AG09319 (cell line): ENCODE measurements at places on chromosomes 3 and 15.

DNA sequence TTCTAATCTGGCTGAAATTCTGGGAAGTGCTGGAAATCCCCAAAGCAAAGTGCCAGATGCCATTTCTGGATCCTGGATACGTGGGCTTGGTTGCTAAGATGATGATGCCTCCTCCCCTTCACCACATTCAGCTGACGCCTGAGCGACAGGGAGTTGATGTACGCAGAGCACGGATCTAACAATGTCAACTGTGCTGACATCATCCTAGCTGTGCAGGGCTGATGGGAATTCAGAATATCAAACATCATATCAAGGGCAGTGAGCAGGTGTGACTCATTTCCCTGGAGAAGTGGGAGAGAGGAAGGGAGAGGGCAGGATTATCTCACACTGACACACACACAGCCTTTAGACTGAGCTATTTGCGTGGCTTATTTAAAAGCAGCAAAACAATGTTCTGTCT lies 92.6 kb upstream of the ZBTB20 start:
- DNase-seq, result peak; percentile 76

GRCh38 chr3:58063022-58063815 lies 55.0 kb downstream of the FLNB start:
- DNase-seq, result no peak

- DNase-seq, result no peak
Measured at GRCh38 chr3:111684640-111685039, 89.5 kb upstream of the ZBED2 start.

GRCh38 chr3:191631496-191631895 lies 170.5 kb downstream of the PYDC2 start:
- DNase-seq, result no peak

DNA sequence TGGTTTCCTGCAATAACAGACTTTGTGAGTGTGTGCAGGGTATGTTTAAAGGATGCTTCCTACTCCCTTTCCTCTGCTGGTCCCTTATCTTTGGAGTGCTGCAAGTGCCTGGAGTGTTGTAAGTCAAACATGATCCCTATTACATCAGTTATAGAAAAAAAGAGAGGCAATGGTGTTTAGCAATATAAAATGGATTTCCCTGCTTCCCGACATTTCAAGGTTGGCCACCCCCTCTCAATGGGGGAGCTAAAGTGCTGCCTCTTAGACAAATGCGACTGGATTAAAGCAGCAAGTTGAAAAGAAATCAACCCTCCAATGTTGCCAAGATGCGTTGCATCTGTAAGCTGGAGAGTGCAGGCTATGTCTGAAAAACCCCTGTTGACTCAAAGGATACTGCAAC lies 203.1 kb upstream of the WNT5A start:
- no peak for DNase-seq

DNA sequence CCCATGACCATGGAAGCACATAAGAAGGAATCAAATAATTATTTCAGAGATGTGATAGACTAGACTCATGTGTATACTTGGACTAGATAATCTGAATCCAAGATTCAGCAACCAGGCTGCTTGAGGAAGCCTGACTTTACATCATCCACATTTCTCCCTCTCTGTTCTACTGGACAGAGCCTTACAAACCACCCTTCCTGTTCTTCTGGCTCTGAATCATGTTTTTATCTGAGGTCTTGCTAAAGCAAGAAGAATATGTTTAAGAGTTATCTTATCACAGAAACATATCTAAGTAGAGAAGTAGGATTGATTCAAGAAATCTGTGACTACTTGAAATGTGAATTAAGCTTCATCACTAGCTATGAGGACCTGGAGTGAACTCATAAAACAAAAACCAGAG lies 71.1 kb upstream of the SLC24A5 start:
- DNase-seq, result no peak

DNA sequence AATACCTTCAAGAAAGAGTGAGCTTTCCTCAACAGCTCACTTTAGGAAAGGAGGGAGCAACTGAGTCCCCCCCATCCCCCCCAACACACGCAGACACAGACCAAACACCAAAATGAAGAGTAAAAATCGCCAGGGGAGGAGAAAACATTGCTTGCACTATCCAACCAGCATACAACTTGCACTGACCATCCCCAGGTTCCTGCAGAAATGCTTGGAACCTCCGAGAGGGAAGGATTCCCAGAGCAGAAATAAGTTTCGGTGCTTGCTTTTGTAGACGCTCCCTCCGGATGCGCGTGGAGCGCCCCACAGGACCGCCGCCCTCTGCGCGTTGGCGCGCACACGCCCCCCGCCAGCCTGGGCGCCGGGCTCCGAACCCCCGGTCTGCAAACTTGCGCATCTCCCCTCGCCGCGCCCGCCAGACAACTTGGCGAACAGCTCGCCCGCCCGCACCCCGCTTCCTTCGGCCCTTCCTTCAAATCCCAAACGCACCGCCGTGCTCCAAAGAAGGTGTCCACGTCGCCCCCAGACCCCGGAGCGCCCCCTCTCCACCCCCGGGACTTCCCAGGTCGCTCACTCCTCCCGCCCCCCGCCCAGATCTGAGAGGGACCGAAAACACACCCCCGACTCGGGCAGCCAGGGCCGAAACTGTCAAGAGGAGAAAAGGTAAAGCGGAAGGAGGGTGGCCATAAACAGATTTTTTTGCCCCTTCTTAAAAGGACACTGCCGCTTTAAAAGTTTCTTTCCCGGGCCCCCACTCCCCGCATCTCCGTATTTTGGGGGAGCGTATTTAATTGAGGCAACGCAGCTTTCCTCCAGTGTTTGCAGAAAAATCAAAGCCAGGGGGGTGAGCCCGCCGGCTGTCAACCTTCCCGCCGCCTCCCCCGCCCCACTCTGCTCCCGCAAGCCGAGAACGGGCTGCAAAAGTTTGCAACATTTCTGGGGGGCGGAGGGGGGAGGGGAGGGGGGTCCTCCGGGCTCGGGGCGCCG lies 859 bp downstream of the RORA start:
- DNase-seq, result no peak

DNA sequence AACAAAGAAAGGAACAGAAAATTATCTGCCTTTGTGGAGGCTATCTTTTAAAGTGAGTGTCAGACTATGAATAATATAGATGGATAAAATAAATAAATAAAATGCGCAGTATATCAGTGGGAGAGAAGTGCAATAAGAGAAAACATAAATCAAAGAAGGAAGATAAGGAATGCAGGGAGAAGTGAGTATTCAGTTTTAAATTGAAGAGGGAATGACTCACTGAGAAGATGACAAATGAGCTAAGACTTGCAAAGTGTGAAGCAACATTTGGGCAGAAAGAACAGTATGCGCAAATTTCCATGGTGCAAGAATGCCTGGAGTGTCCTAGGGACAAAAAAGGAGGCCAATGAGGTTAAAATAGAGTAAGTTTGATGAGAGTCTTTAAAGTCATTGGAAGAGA lies 1300.1 kb upstream of the ALCAM start:
- DNase-seq, result no peak

DNA sequence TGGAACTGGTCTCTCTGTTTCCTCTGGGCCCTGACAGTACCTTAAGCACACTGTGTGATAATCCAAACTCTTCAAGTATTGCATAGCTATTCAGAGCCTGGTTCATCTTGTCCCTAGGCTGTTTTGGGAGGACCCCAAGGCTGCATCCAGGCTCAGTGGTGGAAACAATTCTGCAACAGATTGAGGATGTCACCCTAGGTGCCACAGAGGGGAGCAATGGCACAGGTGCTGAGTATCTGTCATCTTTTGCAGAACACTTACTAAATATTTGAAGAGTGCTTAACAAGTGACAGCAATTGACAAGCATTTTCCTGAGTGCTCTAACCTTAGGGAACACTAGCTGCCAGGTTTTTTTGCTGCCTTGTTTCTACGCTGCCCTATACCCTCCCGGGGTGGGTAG lies 27.8 kb downstream of the STARD5 start:
- DNase-seq, result no peak

DNA sequence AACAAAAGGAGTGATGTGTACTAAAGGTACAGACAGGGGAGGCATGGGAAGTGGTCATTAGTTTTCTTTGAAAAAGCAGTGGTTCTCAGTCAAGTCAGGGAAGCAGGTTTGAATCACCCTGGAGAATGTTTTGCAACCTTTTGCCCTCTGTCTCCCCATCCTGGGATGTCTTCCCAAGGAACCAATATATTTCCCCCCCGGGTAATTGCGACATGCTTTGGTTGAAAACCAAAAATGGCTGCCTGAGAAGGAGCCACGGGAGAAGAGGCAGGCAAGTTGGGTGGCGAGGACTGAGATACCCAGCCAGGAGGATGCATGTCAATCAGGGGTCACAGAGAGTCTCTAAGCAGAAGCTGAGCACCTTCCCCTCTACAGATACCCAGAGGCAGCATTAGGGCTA lies 20.2 kb upstream of the PPP1R2 start:
- no peak for DNase-seq

GRCh38 chr3:81699536-81700320 lies 61.7 kb downstream of the GBE1 start:
- DNase-seq, result no peak
